ENCODE measurements at places on chromosomes 4 and X. TPM values are rescaled to one million over a fixed set of nuclear protein-coding genes. Genes with fewer than 3 reads are reported as not detected.

PCDH18 gene
- total RNA-seq, result 1.1 TPM

IL21 gene
- not detected for total RNA-seq

HS3ST1 gene
- total RNA-seq, result 1.3 TPM

PRR32 gene
- not detected for total RNA-seq

IRS4 gene
- total RNA-seq, result not detected

SSX4 gene
- total RNA-seq, result not detected

CCNA2 gene
- total RNA-seq, result 35.9 TPM

FGD1 gene
- 6.0 TPM for total RNA-seq

AADAT gene
- total RNA-seq, result 1.6 TPM

PAPSS1 gene
- 71.3 TPM for total RNA-seq

TENM3 gene
- 23.1 TPM for total RNA-seq

ZMAT1 gene
- total RNA-seq, result 2.4 TPM

MAGEA2B gene
- total RNA-seq, result not detected

RPS3A gene
- total RNA-seq, result 2,150 TPM

RBM3 gene
- total RNA-seq, result 523 TPM

GPRASP1 gene
- 1.6 TPM for total RNA-seq

ABLIM2 gene
- 1.5 TPM for total RNA-seq

SPIN2A gene
- 0.33 TPM for total RNA-seq

ALB gene
- total RNA-seq, result not detected

MTMR8 gene
- 0.86 TPM for total RNA-seq

MXD4 gene
- 72.3 TPM for total RNA-seq

GLRA3 gene
- total RNA-seq, result not detected

CHST7 gene
- total RNA-seq, result 32.3 TPM

All from vein endothelial cell (primary cell).